ENCODE measurements at places on chromosomes 4 and X.
A peak's percentile ranks its signal among the peaks of the same experiment; 100 is the strongest.

DNA sequence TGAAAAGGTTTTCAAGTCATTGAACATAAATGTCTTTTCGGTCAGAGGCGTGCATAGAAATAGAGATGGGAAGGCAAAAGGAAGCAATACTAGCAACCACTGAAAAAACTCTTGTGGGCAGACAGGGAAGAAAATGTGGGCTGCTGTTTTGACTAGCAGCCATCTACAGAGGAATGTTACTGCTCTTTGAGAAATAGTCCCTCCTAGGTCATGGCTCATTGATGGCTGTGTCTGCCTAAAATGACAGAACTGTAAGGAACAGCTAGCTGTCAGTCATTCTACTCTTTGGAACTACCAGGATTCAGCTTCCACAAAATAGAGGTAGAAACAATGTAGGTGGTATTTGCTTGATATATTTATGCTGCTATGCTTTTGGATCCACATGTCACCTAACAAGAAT lies 26.9 kb upstream of the TMPRSS11B start:
- H3K4me3 ChIP-seq = no peak overlapping the region
- H3K4me1 ChIP-seq = no peaks in the 10 kb centered on the region
- H3K36me3 ChIP-seq = no peaks in the 10 kb centered on the region
- H3K27ac ChIP-seq = no peak overlapping the region
- no peak for DNase-seq

DNA sequence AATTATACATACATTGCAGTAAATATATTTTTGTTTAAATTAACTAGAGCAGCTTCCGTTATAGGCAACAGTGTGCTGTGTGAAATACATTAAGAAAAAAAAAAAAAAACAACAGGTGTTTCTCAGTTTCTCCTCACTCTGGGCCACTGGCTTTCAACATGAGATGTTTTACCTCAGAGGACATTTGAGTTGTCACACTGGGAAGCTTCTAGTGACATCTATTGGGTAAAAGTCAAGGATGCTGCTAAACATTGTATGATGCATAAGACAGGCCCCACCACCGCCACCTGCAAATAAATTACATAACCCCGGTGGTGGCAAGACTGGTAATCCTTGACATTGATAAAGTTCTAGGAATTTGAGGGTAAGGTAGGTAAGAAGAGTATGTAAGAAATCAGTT lies 1512.2 kb downstream of the C4orf33 start:
- H3K4me1 ChIP-seq = no peaks in the 10 kb centered on the region
- no peaks in the 10 kb centered on the region for H3K36me3 ChIP-seq
- DNase-seq = no peak

- peak overlapping the region; percentile 58 for H3K4me3 ChIP-seq
- H3K27me3 ChIP-seq = no peaks in the 10 kb centered on the region
- peak; percentile 80 for DNase-seq
- H3K36me3 ChIP-seq = no peaks in the 10 kb centered on the region
- H3K4me1 ChIP-seq = peaks cover 60% of the 10 kb centered on the region
Observed at GRCh38 chrX:45758738-45759397, 558.2 kb upstream of the DIPK2B start.

GRCh38 chr4:97828646-97829045 lies 314.6 kb downstream of the STPG2 start:
- no peak for DNase-seq
- no peaks in the 10 kb centered on the region for H3K36me3 ChIP-seq
- H3K4me1 ChIP-seq = no peaks in the 10 kb centered on the region
- H3K4me3 ChIP-seq = no peak overlapping the region
- no peak overlapping the region for H3K27ac ChIP-seq
- no peaks in the 10 kb centered on the region for H3K27me3 ChIP-seq

GRCh38 chr4:54683616-54684346 lies 26.0 kb downstream of the KIT start:
- no peaks in the 10 kb centered on the region for H3K27me3 ChIP-seq
- no peak overlapping the region for H3K4me3 ChIP-seq
- no peaks in the 10 kb centered on the region for H3K36me3 ChIP-seq
- H3K27ac ChIP-seq = no peak overlapping the region
- H3K4me1 ChIP-seq = peaks cover 6% of the 10 kb centered on the region

GRCh38 chr4:152689615-152690501 lies 10.1 kb upstream of the TMEM154 start:
- H3K27me3 ChIP-seq = no peaks in the 10 kb centered on the region
- no peaks in the 10 kb centered on the region for H3K4me1 ChIP-seq
- no peak overlapping the region for H3K4me3 ChIP-seq
- no peaks in the 10 kb centered on the region for H3K36me3 ChIP-seq
- no peak overlapping the region for H3K27ac ChIP-seq

DNA sequence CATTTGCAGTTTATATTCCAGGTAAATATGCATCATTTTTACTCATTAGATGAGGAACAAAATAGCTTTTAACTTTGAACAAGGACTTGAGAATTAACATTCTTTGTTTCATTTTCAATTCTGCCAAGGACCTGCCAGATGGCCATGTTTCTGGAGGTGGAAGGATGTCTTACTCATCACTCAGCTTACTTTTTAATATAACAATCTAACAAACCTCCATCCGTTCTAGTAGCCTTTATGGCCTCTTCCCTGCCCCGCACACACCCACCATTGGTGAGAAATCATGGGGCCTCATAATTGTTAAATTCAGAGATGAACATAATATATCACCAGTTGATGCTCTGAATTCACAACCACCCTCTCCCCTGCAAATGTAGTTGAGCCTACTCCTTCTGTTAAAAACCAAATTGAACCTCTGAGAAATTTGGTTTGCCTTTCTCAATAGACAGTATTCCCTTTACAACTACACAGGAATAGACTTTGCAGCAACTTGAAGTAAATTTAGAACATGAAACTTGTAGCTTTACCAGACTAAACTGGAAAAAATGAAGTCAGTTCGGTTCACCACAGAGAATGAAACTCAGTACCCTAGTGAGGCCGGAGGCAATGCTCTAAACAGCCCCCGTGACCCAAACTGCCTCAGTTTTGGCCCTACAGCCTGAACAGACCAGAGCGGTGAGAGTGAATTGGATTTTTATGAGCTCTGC lies 50.1 kb upstream of the ACSL4 start:
- H3K4me3 ChIP-seq = peak overlapping the region; percentile 68
- no peaks in the 10 kb centered on the region for H3K27me3 ChIP-seq
- H3K36me3 ChIP-seq = no peaks in the 10 kb centered on the region
- DNase-seq = no peak
- H3K4me1 ChIP-seq = no peaks in the 10 kb centered on the region
- H3K27ac ChIP-seq = peak overlapping the region; percentile 52

- DNase-seq = no peak
- no peaks in the 10 kb centered on the region for H3K27me3 ChIP-seq
- no peaks in the 10 kb centered on the region for H3K4me1 ChIP-seq
- H3K4me3 ChIP-seq = no peak overlapping the region
Observed at GRCh38 chrX:86133761-86134160, 14.5 kb upstream of the DACH2 start.

DNA sequence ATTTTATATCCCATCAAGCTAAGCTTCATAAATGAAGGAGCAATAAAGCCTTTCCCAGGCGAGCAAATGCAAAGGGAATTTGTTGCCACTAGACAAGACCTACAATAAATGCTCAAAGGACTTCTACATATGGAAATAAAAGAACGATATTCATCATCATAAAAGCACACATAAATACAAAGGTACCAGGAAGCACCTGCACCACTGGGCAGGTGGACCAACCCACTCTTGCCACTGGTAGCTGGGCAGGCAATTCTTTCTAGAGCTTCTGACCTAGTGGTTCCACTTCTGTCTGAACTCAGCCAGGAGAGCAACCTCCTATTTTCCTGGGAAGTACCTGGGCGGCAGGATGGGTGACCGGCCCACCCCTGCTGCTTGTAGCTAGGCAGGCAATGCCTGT lies 237.2 kb upstream of the ITM2A start:
- no peak overlapping the region for H3K4me3 ChIP-seq
- no peaks in the 10 kb centered on the region for H3K36me3 ChIP-seq
- no peak for DNase-seq
- H3K27me3 ChIP-seq = no peaks in the 10 kb centered on the region
- H3K4me1 ChIP-seq = no peaks in the 10 kb centered on the region

DNA sequence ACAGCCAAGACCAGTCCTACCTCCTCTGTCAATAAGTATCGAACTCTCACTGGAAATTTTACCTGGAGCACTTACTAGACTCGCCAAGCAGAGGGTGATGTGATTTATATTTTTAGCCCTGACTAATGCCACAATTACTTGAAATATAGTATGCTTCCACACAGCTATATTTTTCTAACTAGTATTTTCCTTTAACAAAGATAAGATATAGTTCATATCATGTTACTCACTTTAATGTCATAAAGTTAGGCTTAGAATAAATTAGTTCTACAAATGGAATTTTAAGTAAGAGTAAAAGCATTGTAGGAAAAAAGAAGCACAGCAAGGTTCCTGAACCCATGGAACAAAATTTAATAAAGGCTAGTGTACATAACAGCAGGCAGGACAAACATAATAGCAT lies 16.0 kb upstream of the NKX6-1 start:
- H3K4me3 ChIP-seq = no peak overlapping the region
- DNase-seq = no peak
- no peaks in the 10 kb centered on the region for H3K4me1 ChIP-seq
- no peaks in the 10 kb centered on the region for H3K36me3 ChIP-seq
- H3K27ac ChIP-seq = no peak overlapping the region

- no peak overlapping the region for H3K4me3 ChIP-seq
- H3K36me3 ChIP-seq = no peaks in the 10 kb centered on the region
- H3K27me3 ChIP-seq = no peaks in the 10 kb centered on the region
- H3K27ac ChIP-seq = no peak overlapping the region
- DNase-seq = no peak
Observed at GRCh38 chrX:39638526-39638925, 459.2 kb downstream of the BCOR start.

DNA sequence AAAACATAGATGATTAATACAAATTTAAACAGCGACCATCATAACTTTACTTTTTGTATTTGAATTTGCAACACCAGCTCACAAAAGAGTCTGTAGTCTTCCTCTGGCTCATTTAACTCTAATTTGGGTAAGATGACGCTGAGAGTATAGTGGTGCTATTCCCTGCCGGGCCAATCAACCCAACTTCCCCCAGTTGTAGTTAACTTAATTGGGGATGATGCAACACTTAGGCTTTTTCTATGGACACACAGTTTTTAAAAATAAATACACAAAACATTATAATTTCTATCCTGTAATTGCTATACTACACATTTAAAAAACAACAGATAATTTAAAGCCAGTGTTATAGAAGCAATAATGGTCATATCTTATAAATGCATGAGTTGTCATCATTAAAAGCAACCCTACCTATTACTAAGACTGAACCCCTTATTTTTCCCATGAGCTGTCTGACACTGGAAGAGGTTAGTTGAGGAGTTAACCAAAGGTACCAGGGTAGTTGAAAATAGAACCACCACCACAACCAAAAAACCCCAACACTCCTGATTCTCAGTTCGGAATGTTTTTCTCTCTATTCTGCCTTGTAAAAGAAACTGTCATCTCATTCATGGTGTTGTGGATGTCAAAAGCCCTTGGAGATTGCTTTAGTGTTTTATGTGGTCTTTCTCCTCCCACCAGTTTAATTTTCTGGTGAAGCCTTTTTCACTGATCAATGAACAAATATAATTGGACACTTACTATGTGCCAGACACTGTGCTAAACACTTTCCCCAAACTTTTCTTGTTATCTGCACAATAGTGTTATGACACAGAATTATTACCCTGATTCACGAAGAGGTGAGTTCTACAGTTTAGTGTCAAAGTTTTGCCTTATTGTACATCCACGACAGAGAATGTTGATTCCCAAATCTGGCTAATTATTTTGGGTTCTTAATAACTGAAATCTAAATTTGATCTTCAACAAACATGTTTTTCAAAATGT lies 61.5 kb upstream of the RAPGEF2 start:
- H3K4me1 ChIP-seq = no peaks in the 10 kb centered on the region
- H3K27ac ChIP-seq = no peak overlapping the region
- H3K36me3 ChIP-seq = no peaks in the 10 kb centered on the region
- DNase-seq = no peak
- peaks cover 16% of the 10 kb centered on the region for H3K27me3 ChIP-seq
- H3K4me3 ChIP-seq = no peak overlapping the region

GRCh38 chr4:109433205-109434006 lies at the start of gene SEC24B:
Gene SEC24B (plus strand): TSS chr4:109433815. CDS start chr4:109433870, 55 bp downstream.
- H3K27me3 ChIP-seq = no peaks in the 10 kb centered on the region
- H3K4me3 ChIP-seq = peak within 1 kb of the TSS; percentile 90
- DNase-seq = peak; percentile 89
- H3K4me1 ChIP-seq = peaks cover 44% of the 10 kb centered on the region
- H3K27ac ChIP-seq = peak within 1 kb of the TSS; percentile 84

GRCh38 chr4:53563824-53564223 lies 27.5 kb downstream of the LNX1 start:
- H3K27me3 ChIP-seq = no peaks in the 10 kb centered on the region
- H3K27ac ChIP-seq = no peak overlapping the region
- no peaks in the 10 kb centered on the region for H3K4me1 ChIP-seq
- H3K4me3 ChIP-seq = no peak overlapping the region

DNA sequence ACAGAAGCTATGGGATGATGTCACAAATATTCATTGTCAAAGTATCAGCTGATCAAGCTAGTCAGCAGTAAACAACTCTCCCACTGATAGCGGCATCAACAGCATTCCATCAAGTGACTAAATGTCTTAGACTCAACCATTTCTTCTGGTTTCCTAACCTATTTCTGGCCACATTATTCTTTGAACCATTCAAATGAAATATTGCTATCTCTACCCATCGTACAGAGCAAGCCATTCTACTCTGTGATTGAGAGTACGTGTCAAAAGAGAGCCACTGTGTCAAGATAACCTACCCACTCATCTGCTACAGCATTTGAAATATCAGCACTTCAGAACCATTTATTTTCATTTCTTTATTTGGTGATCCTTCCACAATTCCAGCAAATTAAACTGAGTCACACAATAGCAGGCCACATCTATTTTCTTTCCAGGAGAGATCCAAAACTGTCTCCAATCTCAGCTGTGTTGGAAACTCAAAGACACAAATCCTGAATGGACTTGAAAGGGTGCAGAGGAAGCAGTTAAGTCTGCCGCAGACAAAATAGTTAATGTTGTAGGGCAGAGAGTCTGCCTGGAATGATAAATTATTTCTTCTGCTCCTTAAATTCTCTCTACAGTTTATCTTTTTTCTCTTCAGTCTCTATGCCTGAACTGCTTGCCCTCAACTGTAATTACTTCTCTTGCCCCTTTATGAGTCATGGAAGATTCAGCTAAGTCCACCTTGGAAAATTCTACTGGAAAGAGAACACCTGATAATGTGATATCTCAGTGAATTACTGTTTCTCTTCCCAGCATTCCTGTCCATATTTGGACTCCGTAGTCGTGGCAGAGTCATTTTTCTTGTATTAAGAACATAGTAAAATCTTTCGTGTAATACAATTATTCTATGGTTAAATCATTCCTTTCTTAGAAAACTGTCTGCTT lies 364.8 kb downstream of the PDGFC start:
- H3K36me3 ChIP-seq = no peaks in the 10 kb centered on the region
- H3K4me3 ChIP-seq = no peak overlapping the region
- H3K4me1 ChIP-seq = no peaks in the 10 kb centered on the region
- no peak overlapping the region for H3K27ac ChIP-seq
- H3K27me3 ChIP-seq = no peaks in the 10 kb centered on the region

Data from CD4-positive, CD25-positive, alpha-beta regulatory T cell (primary cell).